ENCODE measurements at places on chromosomes 6 and 20.

- no peak for DNase-seq
Measured at GRCh38 chr6:122620428-122620827, 10.2 kb downstream of the PKIB start.

DNA sequence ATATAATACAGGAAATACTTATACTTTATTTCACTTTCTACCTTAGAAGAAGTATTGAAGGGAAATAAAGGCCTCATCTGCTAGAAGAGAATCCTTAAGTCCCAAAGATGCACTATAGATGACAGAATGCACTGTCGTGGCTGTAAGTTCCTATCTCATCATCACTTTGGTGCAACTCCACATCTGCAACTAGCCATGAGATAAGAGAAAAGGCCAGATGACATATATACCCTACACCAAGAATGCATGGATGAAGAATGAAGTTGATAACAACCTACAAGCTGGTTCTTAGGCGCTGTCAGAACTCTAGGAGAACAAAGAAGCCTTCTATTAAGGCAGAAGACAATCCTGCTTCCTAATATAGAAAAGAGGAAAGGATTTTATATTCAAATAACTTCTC, 11.6 kb upstream of the PLN start:
- DNase-seq: no peak

- no peak for DNase-seq
Measured at GRCh38 chr20:53080969-53081871, 109.1 kb downstream of the TSHZ2 start.

- no peak for DNase-seq
Measured at GRCh38 chr6:52983159-52983848, 11.8 kb downstream of the GSTA4 start.

- DNase-seq: no peak
Measured at GRCh38 chr6:166104107-166104506, 63.5 kb downstream of the TBXT start.

DNA sequence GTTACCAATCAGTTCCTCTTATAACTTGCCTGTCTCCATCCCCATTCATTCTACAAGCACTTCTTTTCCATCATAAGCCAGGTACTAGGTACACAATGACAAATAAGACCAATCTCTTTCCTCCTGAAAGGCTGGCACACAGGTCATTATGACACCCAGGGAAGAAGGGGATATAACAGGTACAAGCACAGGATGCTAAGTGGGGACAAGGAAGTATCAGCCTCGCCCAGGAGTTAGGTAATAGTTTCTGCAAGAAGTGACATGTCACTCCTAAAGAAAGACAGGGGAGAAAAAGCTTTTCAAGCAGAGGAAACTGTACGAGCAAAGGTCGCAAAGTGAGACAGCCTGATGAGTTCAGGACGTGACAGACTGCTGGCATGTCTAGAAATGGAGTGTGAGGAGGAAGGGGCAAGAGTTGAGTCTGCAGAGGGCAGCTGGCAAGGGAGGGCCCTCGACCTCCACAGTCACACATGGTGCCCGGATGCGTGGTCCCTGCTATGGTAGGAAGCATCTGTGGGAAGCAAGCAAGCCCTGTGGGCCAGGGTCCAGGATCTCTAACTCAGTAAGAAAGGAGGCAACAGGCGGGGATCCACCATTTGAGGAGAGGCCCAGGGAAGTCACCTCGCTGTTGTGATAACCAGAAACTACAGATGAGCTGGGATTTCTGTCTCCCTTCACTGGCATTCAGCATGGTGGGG, 40.4 kb downstream of the GPLD1 start:
- no peak for DNase-seq

DNA sequence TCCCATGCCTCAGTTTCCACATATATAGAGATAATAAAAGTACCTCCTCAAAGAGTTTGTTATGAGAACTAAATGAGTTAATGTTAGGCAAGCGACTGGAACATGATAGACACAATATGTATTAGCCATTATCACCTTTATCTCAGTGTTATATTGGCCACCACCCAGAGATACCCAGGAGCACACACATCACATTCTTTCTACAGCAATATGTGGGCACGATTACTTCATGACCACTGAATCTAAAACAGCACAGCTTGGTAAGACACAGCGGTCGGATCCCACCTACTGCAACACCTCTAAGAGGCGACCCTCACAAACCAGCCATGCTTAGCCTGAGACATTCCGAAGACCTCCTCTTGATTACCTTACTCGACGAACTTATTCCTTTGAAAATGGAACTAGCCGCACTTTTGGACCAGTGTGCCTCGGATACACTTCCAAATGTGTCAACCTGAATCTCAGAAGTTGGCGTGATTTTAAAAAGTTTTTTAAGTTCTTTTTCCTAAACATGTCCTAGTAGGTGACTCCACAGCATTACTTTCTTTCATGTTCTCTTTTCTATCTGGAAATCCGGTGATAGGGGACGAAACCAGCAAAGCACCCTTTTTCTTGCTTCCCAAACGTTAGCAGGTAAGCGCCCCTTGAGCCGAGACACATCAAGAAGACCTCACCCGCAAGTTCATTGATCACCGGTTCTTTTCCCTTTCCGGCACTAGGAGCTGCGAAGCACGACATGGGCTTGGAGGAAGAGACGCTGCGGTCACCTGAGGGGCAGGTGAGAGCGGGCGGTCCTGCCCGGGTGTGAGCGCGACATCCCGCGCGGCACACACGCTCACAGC, 923 bp downstream of the GMDS start:
- no peak for DNase-seq

GRCh38 chr6:158686311-158686710, 36.5 kb downstream of the SYTL3 start:
- no peak for DNase-seq

DNA sequence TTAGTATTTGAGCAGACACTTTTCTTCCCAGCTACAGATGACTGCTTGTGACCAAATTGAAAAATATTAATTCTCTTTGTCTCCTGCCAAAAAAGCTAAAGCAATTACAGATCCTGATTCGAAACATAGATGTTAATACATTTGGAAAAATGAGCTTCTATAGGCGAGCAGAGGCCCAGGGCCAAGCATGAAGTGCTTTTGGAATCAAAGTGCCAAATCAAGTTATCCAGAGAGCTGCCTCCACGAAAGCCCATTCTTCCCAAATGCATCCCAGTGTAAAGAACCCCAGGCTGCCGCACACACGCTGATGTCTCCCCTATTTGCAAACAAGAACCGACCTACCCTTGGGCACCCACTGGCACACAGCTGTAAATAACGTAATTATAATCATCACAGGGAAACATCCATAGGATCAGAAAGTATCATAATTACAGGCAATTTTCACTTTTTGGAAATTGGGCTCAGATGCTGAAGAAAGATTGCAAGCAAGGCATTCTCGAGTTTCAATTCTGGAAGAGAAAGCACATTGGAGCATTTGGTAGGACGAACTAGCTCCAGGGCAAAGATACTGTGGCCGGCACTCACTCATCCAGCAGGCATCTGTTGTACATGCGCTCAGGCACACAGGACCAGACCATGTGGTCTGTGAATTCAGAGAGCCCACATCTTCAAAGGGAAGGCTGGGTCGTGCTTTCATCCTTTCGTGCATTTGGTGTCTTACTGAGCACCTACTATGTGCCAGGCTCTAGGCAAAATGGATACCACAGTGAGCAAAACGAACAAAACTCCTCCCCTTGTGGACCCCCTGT, 45.9 kb downstream of the BMP7 start:
- no peak for DNase-seq

DNA sequence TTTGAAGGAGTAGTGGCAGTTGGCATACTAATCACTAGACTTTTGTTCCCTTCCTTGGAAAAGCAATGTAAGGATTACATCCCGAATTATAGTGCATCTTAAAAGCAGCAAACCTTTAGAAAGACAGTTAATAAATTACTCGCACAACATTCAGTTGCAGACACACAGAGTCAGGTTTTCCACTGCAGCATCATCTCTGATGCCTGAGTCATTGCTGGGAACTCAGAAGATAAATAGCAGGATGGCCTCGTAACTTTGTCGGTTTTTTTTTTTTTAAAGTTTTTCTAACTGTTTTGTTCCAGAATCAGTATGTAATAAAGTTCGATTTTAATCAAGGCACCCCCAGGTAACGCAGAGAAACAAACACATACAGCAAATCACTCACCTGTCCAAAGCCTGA, 34.3 kb downstream of the GJA10 start:
- DNase-seq: no peak

DNA sequence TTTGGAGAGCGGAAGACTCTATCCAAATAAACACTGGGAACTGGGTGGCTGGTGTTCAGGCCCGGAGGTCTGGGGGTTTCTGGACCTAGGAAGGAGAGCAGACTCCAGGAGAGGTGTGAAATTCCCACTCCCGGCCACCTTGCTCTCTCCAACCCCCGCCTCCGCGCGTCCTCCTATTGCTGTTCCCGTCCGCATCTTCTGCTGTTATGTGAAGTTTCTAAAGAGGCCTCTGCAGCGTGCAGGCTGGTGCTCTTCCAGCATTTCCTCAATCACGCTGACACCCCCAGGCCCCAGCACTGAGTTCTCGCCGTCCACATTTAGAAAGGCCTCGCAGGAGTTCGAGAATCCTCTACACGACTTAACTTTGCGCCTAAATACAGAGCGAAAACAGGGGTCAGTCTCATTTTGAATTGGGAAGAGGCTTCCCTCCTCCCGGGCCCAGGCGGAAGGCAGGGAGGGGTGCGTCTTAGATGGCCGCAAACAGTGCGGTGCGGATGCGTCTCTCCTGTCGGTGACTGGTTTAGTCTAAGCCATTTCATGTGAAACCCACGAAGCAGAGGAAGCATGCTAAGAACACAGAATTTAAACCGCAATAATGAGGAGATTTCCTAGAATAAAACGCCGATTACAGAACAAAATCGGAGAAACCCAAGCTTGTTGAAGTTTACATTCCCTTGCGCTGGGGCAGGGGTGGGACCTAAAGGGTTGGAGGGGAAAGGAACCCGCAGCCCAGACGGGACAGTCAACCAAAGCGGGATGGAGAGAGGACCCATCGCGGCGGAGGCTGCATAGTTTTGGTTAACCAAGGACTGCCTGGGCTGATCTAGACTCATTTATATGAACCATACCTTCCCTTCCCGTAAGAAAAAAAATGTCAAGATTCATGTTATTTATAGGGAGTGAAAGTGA, 4.0 kb upstream of the FOXF2 start:
- DNase-seq: no peak

DNA sequence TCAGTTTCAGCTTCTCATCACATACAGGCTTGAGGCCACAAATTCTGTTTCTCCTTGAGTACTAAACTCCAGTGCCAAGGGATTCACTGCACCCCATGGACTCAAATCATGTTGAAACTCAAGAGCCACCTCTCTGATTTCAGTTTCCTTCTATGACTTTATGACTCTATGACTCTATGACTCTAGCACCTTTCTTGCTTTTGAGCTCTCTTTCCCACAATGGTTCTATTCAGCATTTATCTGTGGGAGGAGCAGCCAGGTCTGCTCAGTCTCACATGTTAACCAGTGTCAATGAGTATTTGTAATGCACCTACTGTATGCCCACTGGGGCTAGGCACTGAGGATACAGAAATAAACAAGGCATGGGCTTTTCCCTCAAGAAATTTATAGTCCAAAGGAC, 14.6 kb upstream of the SLC22A2 start:
- DNase-seq: no peak

- DNase-seq: no peak
Measured at GRCh38 chr6:35469751-35470662, 1.8 kb downstream of the RPL10A start.

- no peak for DNase-seq
Measured at GRCh38 chr20:58927490-58928061, 53.5 kb upstream of the NELFCD start.

GRCh38 chr20:46006022-46006705, 2.5 kb upstream of the MMP9 start:
- no peak for DNase-seq

- no peak for DNase-seq
Measured at GRCh38 chr20:54067606-54068174, 2.7 kb downstream of the BCAS1 start.

DNA sequence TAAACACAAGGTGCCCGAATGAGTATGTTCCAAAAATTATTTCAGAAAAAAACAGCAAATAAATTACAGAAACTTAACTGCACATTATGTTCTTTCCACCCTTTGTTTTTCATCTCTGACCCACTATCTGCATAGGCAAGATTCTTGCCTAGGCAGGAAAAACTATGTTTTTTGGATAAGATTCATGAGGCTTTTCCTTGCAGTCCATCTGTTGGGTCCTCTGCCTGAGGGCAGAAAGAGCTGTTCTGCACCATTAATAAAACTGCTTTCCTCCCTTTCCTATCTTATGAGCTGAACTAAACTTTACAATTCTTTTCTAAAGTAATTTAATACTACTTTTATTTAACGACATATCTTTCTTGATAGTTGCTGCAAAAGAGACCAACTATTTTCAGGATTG, 21.1 kb downstream of the ENPP1 start:
- DNase-seq: no peak

GRCh38 chr6:54719633-54720032, 126.9 kb upstream of the FAM83B start:
- no peak for DNase-seq

DNA sequence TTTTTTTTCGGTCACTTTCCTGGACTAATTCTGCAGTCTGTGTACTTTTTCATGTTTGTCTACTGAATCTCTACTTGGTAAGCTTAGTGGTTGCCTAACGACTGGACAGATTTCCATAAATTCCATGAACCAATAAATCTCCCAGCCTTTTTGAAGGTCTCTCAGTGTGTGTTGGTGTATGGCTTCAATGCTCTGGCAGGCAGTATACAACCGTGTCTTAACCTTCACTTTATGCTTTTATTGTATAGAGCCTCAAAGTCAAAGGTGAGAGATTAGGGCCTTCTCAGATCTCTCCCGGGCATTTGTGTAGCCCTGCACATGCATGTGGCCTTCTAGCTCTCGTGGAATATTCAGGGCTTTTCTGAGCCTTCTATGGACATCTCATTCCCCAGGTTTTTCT, 14.3 kb upstream of the CMTR1 start:
- DNase-seq: no peak

DNA sequence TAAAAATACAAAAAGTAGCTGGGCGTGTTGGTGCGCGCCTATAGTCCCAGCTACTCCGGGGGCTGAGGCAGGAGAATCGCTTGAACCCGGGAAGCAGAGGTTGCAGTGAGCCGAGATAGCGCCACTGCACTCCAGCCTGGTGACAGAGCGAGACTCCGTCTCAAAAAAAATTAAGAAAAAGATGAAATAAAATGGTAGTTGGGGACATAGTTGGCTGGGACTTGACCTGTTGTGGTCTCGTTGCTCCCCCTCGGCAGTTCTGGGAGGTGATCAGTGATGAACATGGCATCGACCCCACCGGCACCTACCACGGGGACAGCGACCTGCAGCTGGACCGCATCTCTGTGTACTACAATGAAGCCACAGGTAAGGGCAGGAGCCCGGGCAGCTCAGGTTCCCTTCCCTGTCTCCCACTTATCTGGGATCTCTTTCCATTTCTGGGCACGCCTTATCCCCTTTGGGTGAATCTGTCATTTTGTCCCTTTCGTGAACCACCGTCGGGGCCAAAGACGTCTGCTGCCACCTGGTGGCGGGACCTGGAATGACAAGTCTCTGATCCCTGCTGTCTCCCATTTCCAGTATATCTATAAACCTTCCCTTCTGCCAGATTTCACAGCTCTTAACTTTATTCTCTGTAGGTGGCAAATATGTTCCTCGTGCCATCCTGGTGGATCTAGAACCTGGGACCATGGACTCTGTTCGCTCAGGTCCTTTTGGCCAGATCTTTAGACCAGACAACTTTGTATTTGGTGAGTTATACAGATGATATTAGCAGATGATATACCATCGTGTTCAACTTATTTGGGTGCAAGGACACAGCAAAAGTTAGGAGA, 2.3 kb downstream of the TUBB start:
- peak; percentile 62 for DNase-seq

- DNase-seq: no peak
Measured at GRCh38 chr20:22568872-22569344, 15.5 kb downstream of the FOXA2 start.
